ENCODE measurements at places on chromosomes 6 and 20. TPM values are rescaled to one million over a fixed set of nuclear protein-coding genes. Genes with fewer than 3 reads are reported as not detected.

Gene RNF182
- total RNA-seq = not detected

Gene GCLC
- total RNA-seq = 27.2 TPM

Gene FAM217A
- not detected for total RNA-seq

Gene HMGN3
- 39.8 TPM for total RNA-seq

Gene LRRC1
- total RNA-seq = 3.2 TPM

Gene SPEF1
- 0.17 TPM for total RNA-seq

Gene TEAD3
- 2.2 TPM for total RNA-seq

Gene SYCP2L
- total RNA-seq = 0.10 TPM

Gene BEND6
- not detected for total RNA-seq

Gene ADGB
- total RNA-seq = 0.56 TPM

Gene RAD21L1
- total RNA-seq = not detected

Gene KHDC1L
- total RNA-seq = not detected
